Lower lobe of right lung (tissue), 2 donors: ENCODE measurements at places on chromosomes 5 and 9.

GRCh38 chr5:78065663-78066062 lies 228.8 kb downstream of the AP3B1 start:
- no peak for DNase-seq

DNA sequence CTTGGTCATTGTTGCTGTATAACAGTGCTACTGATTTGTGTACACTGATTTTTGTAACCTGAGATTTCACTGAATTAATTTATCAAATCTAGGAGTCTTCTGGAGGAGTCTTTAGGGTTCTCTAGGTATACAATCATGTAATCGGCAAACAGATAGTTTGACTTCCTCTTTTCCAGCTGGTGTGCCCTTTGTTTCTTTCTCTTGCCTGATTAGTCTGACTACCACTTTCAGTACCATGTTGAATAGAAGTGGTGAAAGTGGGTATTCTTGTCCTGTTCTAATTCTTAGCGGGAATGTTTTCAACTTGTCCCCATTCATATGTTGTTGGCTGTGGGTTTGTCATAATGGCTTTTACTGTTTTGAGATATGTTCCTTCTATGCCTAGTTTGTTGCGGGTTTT lies 24.7 kb upstream of the RANBP6 start:
- DNase-seq, result no peak

DNA sequence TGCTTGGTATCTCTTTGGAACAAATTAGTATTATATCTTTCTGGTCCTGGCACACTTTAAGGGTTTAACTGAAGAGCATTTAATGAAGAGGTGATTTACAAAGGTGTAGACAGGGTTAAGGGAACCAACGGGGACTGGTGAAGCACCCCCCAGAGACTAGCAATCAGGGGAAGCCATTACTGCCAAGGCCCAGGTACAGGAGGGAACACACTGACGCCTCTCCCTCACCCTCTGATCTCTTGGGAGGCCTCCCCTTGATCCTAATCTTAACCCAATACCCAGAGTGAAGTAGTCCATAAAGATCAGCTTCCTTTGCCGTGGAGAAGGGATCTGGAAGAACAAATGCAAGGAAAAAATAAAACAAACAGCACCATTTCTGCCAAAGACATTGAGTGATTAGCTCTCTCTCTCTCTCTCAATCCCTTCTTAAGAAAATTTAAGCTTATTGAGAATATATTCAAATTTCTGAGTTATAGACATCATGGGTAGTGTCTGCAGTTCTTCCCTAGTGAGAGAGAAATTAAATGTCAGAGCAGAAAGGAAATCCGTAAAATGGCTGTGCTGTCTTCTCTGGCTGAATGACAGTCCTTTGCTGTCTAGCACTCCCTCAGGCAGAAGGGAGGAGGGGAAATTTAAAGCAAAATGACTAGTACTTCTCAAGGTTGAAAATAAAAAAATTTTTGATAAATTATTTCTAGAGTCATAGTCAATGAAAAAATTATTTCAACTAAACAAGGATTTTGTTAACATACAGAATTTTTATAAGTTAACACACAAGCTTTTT lies 20.0 kb downstream of the F2R start:
- no peak for DNase-seq

GRCh38 chr5:171330021-171330420 lies 21.0 kb downstream of the TLX3 start:
- no peak for DNase-seq

DNA sequence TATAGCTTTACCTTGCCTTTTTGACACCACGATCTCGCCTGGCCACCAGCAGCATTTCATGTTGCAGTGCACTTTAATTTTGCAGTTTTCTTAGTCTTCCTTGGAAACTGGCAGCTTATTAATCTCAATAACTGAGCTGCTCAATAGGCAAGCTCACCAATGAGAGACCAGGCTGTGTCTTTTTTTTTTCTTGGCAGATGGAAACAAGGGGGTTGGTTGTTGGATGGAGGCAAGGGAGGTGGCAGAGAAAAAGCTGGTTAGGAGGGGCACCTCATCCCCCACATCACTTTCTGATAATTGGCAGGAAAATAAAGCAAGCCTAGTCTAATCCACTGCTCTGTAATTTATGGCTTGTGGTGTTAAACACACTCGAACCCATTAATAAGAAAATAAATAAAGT lies 324.5 kb upstream of the WWC1 start:
- DNase-seq, result no peak

DNA sequence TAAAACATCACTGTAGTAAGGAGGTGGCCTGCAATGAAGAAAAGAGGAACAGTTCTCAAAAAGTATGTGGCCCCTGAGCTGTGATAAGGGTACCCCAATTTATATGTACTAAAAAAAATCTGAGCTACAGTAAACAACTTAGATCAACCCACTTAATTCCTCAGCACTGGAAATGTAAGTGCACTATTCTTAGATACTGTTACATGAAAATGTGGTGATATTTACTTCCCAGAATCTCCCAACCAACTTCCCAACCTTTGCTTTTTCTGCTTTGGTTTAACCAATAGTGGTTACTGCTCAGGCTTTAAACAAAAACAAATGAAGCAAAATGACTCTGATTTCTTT lies 114.8 kb downstream of the SEMA5A start:
- no peak for DNase-seq

- no peak for DNase-seq
These were observed 85.9 kb downstream of the HRH2 start for GRCh38 chr5:175743676-175744210.

DNA sequence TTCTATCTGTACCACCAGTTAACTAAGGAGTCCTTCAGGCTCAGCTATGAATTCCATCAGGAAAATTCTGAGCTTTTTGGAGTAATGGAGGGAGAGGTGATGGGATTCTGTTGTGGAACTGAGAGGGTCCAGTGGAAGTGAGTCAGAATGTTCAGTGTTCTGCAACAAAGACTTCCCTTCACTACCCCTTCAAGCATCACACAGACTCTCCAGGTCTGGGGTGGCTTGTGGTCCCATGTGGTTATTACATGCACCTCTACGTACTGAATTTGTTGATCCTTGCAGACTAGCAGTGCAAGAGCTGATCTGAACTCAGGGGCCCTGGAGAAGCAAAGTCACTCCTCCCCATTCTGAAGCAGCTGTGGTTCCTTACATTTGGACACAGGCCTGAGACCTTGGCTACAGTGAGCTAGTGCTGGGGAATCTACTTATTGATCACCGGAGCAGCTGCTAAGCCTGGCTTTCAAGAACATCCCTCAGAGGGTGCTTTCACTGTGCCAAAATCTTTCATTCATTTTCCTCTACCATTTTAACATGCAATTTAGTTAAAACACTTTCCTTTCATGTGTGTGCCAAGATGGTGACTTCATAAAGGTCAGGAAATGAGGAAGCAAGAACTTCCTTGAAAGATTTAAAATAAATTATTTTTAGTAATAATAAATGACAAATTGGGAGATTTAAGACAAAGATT lies 75.0 kb upstream of the TNC start:
- no peak for DNase-seq

GRCh38 chr9:72254901-72255545 lies 105.8 kb downstream of the GDA start:
- no peak for DNase-seq

DNA sequence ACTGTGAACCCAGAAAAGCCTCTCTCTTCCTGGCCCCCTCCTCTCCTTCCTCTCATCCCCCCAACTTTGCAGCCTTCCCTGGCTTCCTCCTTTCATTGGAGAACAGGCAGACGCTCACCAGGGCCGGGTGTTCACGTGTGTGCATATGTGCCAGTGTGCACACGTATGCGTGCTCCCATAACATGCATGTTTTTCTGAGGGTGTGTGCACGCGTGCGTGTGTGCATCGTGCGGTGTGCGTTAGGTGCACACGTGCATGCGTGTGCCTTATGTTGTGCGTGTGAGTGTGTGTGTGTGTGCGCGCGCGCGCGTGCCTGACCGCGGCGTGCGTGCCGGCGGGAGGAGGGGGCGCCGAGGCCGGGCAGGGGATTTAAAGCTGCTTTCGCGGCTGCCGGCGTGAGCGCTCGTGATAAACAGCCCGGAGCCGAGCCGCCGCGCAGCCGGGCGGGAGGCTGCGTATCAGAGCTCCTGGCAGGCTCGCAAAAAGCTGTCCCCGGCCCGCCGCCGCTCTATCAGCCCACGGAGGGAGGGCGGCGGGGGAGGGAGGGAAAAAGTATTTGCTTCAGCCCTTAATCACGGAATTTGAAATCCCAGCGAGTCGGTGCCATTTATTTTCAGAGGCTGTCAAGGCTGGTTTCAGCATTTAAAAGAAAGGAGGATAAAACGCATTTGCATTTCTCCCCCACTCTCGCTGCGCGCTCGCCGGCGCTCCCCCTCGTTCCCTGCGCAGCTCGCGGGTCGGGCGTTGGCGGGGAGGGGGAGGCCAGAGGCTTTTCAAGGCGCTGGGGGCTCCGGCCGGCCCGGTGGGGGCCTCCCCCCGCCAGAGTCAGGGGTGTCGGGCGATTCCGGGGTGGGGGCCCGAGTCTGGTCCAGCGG lies 183.9 kb downstream of the C9orf50 start:
- DNase-seq, result peak; percentile 74

DNA sequence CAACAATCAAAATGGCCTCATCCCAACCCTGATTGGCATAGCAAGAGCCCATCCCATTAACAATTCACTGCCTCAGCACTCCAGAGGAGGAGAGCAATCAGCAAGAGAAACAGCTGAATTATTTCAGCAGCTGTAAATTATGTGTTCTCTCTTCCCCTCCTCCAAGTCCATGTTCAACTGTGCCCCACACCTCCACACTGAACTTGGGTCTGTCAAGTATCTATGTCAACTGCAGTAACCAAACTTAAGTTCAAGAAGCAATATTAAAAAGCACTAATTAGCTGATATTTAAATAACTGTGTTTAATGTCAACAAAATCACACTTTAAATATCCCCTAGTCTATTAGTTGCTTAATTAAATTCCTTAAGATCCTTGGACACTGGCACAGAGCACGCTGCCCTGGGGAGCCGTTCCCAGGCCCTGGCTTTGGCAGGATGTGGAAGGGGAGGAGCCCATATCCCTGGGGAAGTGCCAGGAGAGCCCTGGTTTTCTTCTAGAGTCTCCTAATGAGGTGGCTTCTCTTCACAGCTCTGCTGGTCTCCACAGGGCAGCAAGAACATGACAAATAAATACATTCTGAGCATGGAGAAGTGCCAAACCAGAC lies 50.6 kb downstream of the SIL1 start:
- peak; percentile 61 for DNase-seq

- no peak for DNase-seq
These were observed 279.4 kb downstream of the KDM4C start for GRCh38 chr9:7037176-7037575.

DNA sequence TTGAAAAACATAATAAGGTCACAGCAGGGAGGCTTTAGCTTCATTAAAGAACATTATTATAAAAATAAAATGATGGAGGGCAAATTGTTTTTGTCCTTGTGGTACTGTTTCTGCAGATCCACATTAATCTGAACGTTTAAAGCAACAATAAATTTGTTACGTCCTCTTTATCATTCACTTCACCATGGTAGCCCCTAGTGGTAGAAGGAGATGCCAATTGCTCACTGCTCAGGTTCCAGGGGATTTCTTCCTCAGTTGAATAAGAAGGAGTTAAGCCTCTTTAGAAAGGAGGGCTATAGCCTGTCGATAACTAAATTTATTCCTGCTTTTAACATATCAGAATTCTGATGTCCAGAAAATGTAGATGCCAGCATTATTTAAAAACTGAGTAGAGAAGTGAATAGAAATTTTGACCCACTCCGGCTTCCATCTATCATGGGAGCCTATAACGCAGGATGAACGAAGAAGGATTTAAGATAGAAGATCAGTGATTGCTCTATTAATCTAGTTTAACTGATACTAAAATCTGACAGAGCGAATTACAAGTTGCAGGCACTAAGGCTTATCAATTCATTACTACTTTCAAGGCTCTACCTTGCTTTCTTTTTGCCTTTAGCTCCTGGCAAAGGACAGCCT lies 692.3 kb downstream of the PTPRD start:
- DNase-seq, result no peak

DNA sequence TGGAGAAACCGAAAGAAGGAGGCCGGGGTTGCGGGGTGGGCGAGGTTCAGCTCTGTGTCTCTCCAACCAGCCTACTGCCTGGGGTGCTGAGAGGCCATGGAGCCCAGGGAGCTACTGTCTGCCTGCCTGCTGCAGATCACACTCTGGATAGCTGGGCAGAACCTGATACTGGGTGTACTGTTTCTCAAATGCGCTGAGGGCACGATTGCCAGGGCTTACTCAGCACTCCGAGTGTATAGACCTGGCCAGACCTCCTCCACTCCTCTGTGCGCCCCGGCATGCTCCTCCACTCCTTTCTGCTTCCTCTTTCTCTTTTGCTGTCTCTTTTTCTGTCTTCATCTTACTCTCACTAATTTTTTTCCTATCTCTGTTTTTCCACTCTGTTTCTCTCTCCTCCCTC lies 215.1 kb downstream of the PAPPA start:
- no peak for DNase-seq

- DNase-seq, result no peak
These were observed 110.1 kb upstream of the ABCA1 start for GRCh38 chr9:105038051-105038450.

DNA sequence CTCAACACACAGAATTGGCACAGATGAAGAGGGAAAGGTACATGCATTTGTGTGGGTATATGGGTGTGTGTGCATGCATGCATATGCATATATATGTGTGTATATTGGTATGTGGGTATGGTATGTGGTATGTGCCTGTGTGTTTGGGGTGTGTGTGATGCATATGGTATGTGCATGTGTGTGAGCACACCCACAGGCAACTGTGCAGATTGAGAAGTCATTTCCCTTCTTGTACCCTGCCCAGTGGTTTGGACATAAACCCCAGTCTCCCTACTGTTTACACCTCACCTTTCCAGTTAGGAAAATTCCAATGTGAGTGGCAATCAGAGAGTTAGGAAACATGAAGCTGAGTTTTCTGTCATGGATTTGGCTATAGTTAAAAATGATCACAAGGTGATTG lies 178.0 kb downstream of the NXNL2 start:
- no peak for DNase-seq

DNA sequence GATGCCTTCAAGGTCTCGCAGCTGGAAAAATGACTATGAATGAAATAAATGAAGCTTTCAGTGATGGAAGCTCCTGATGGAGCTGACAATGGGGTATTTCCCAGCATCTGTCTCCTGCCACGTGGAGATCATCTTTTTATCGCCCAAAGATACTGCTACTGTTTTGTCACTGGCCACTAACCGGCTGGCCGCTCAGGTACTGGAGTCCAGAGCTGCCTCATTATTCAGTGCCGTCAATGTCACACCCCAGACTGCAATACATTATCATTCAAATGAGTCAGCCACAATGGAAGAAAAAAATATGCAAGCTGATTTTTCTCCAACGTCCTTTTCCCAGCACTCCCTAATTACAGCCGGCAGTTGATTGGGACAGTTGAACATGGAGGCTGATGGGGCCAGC lies 280.4 kb downstream of the ZSWIM6 start:
- DNase-seq, result no peak
